ENCODE measurements at places on chromosomes 7 and 10.
A peak's percentile ranks its signal among the peaks of the same experiment; 100 is the strongest.

GRCh38 chr10:35327790-35328403 lies 8.4 kb upstream of the CCNY start:
- no peak for DNase-seq

- no peak for DNase-seq
Observed at GRCh38 chr10:132601567-132601966, 64.0 kb downstream of the INPP5A start.

DNA sequence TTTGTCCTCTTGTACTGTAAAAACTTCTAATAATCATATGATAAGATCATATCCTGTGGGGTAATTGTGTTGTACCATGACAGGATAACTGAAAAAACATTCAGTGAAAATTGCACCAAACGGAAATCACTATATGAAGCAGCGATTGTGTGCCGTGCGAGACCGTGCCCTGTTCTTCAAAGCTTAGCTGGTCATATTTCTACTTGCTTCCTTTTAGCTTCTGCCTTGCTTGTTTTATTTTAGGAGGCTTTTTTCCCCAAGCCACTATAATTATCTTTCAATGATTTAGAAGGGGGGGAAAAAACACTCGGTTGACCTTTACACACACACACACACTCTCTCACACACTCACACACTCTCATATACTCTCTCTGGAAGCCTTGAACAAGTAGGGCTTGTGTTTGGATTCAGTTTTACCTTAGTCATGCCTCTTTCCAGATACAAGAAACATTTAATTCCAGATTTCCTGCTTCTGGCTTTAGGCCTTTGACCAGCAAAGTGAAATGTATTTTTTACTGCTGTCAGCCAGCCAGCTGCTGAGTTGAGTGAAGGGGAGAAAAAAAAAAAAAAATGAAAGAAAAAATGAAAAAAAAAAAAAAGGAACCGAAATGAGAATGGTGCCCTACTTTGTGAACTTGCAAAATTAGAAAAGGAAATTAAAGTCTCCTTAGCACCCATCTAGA lies 181.4 kb downstream of the ARID5B start:
- DNase-seq = peak; percentile 66

- DNase-seq = peak; percentile 90
Observed at GRCh38 chr10:31697271-31698180, 231.1 kb downstream of the ARHGAP12 start.

DNA sequence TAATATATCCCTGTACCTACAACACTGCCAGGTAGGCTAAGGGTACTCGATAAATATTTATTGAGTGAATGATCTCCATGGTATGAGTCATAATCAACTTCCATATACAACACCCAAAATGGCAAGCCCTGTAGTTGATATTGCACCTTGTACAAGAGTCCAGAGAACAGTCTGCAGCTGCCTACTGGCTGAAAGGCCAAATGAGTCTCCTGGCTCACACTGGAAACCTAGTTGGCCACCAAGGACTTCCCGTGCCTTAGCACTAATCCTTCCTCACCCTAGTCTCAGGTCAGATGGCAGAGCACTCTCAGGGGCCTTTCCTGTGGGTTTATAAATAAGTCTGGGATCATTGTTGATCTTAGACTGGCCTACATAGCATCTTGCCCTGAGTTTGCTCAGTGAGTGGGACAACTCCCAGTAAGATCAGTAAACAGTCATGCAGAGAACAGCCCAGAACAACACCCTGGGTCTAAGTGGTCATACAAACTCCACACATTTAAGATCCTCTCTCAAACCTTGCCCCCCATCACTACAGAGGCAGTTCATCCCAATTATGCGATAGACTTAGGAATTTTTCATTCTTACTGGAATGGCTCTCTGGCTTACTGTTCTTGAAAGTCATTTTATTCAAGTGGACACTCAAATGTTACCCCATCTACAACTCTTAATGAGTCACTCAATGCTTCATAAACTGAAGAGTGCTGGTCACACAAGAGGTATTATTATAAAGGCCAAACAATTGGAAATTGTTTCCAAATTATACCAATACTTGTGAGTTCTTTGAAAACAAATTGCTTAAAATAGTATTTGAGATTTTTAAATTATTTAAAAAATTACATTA lies 14.7 kb upstream of the SLC16A9 start:
- no peak for DNase-seq

GRCh38 chr7:98303176-98303865 lies 21.8 kb downstream of the BRI3 start:
- DNase-seq = no peak

DNA sequence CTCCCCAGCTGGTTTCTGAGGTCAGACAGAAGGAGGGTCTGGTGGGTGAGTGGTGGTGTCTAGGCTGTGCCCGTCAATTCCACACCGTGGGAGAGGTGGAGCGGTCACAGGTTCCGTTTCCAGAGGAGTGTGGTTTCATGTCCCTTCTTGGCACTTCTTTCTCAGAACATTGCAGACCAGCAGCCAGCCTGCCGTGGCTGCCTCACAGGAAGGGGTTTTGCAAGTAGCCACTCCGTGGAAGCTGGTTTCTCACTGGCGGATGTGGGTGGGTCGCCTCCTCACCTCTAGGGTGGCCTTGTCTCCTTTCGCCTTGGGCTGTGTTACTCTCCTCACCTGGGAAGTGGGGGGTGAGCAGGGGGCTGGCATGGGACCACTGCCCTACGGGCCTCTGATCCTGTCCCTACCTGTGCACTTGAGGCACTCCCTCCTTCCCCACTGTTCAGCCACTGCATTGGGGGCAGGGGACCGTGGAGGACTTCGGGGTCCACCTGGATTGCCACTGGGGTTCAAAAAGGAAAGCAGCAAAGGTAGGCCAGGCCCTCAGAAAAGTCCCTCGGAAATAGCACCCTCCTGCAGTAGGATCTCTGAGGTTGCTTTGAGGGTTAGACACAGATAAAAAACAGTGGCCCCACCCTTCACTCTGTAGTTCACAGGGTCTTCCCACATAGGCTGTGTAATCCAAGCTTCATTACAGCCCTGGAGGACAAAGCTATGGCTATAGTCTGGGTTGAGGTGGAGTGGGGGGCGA lies 33.9 kb downstream of the TSPAN14 start:
- no peak for DNase-seq

DNA sequence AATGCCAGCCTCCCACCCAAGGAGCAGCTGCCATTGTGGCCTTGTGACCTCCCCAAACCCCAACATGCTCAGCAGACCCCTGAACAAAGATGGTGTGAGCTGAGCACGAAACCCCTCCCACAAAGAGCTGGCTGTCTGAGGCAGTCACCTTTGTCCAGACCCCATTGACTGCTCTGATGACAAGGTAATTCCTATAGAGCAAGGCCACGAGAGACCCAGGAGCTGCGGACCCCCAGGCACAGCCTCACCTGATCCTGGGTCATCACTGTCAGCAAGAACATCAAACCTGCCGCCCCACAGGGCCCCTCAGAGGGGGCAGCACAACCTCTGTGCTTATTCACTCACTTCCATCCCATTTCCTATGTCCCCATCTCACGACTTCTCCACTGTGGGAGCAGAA lies 102.6 kb downstream of the CPXM2 start:
- no peak for DNase-seq

- no peak for DNase-seq
Observed at GRCh38 chr7:142690554-142691182, 58.6 kb upstream of the PRSS1 start.

- DNase-seq = peak; percentile 93
Observed at GRCh38 chr10:78931321-78932053, 137.3 kb upstream of the ZMIZ1 start.

GRCh38 chr10:4398602-4399001 lies 427.4 kb upstream of the AKR1E2 start:
- DNase-seq = no peak

- DNase-seq = peak; percentile 10
Observed at GRCh38 chr7:604001-604883, 84.6 kb upstream of the PDGFA start.

DNA sequence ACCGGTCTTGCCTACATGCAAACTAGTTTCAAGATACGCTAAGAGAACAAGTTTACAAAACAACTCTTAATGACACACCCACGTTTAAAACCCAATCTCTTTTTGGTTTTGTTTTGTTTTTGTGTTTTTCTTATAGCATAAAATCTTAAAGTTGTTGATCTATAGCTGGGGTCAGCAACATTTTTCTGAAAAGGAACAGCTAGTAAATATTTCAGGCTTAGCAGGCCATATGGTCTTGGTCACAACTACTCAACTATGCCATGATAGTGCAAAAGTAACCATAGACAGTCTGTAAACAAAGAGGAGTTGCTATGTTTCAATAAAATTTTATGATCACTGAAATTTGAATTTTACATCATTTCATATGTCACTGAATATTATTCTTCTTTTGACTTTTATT lies 327.4 kb downstream of the AGMO start:
- DNase-seq = no peak

GRCh38 chr7:23294549-23295400 lies 4.4 kb upstream of the MALSU1 start:
- no peak for DNase-seq

DNA sequence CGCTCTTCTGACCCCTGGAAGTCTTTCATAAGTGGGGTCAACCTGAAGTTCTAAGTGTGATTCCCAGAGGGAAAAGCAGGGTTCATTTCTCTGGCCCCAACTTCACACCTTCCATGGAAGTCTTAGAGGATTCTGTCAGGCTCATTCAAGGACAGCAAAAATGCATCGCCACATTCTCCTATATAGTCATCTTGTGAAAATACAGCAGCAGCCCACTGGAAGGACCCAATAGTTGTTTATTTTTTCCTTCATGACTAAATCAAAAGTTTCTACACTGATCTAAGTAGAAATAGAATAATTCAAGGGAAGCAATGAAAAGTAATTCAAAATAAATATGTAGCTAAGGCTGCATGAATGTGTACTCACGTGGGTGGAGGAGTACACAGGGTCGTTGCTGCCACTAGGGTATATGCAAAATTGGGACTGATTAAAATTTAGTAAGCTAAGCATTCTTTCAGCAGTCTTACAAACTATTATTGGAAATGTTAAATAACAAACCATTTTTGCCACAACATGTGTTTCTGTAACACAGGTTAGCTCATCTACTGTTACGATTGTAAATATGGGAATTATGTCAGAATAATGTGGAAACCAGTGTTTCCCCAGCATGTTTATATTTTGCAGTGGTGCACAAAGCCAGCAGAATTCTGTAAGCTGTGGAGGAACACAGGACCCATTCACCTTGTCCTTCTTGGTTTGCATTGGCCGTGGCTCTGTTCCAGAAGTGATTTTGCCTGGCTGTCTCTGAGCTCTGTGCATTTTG lies 33.5 kb downstream of the EEPD1 start:
- no peak for DNase-seq

DNA sequence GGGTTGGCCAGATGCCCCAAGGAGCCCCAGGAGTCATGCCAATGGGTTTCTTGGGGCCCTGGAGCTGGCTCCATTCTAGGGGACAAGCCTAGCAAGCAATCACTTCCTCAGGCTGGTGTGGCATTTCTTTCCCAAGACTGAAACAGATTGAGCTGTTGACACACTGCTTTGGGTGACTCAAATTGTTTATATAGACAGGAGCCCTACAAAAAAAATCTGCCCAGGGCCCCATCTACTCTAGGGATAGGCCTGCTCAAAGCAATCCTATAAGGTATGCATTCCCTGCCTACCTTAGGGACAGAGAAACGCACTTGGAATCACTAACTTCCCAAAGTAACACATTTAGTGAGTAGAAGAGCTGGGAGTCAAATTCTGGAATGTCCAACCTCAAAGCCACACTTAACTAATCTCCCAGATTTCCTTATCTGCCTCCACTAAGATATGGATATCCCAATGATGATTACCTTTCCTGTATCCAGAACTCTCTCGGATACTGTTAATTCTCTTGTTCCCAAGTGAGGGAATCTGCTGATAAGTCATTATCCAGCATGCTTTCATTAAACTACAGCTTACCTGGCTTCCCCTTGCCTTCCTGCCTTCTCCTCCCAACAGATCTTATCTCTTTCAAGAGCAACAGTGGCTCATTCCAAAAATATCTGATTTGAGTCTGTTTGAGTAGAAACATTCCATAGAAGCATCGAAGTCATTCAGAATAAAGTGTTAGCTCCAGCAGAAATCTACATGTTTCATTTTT lies 3.1 kb downstream of the ABLIM1 start:
- no peak for DNase-seq

DNA sequence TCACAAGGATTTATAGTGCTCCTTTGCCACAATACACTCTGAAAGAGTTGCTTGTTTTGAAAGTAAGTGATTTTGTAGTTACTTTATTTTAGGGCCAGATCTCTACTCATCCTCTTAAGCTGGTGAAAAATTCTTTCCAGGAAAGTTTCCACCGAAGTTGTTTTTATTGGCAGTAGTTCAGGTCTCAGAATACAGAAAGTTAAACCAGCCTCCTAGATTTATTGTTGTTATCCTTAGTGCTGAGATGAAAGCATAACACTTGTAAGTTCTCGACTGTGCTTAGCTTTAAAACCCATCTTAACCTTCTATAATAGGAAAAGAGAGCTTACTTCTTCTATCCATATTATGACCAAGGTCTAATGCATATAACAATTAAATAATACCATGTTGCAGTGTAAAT lies 5.5 kb downstream of the AP3M1 start:
- peak; percentile 88 for DNase-seq

DNA sequence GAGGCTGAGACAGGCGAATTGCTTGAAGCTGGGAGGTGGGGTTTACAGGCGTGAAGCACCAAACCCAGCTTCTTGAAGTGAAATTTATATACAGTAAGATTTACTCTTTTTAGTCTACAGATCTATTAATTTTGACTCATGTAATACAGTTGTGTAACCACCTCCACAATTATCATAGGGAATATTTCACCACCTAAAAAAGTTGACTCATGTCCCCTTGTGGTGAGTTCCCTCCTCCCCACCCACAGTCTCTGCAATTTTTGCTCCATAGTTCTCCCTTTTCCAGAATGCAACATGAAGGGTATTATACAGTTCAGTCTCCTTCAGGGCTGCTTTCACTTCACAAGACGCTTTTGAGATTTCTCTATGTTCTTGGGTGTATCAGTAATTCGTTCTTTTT lies 156.8 kb downstream of the FAM107B start:
- peak; percentile 72 for DNase-seq

DNA sequence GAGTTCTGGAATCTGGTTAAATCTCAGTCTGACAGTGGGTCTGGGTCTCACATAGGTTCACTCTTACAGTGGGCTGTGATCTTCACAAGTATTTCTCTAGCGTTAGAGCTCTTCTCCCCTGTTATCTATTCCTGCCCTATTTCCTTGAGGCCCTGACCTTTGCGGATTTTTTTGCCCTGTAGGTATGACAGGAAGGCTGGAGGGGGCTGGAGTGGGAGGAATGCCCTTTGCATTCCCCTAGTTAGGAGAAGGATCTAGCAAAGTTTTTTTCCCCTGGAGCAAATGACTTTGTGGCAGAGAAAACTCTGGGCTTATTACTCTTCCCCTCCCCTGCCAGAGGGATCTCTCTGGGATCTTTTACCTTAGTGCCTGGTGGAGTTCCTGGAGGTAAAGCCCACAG lies 49.2 kb downstream of the GALNT11 start:
- no peak for DNase-seq

GRCh38 chr10:17237915-17238444 lies 9.9 kb downstream of the VIM start:
- DNase-seq = peak; percentile 73

- no peak for DNase-seq
Observed at GRCh38 chr7:151904270-151904669, 27.4 kb upstream of the PRKAG2 start.

- peak; percentile 38 for DNase-seq
Observed at GRCh38 chr10:69716711-69717560, 84.8 kb upstream of the COL13A1 start.

- peak; percentile 95 for DNase-seq
Observed at GRCh38 chr10:110512461-110513187, 14.9 kb downstream of the DUSP5 start.

GRCh38 chr10:32166365-32166764 lies 110.1 kb upstream of the KIF5B start:
- no peak for DNase-seq

GRCh38 chr10:99424656-99425055 lies 5.8 kb downstream of the GOT1 start:
- DNase-seq = no peak
